Activated CD8-positive, alpha-beta T cell treated with anti-CD3 and anti-CD28 coated beads, Interleukin-2, amount 10 ng/mL, durations not matched to agents 7 days and 5 days (primary cell): ENCODE measurements at places on chromosomes 13 and 19. TPM values are rescaled to one million over a fixed set of nuclear protein-coding genes. Genes with fewer than 3 reads are reported as not detected.

- no peaks in the 10 kb centered on the region for H3K36me3 ChIP-seq
- no peaks in the 10 kb centered on the region for H3K4me1 ChIP-seq
- H3K27ac ChIP-seq, result no peak overlapping the region
- no peaks in the 10 kb centered on the region for H3K27me3 ChIP-seq
- H3K4me3 ChIP-seq, result no peak overlapping the region
Measured at GRCh38 chr13:53137779-53138178, 109.2 kb downstream of the OLFM4 start.

GRCh38 chr13:105936816-105937215, 598.6 kb downstream of the EFNB2 start:
- no peaks in the 10 kb centered on the region for H3K27me3 ChIP-seq
- no peaks in the 10 kb centered on the region for H3K36me3 ChIP-seq
- H3K4me3 ChIP-seq, result no peak overlapping the region
- H3K4me1 ChIP-seq, result no peaks in the 10 kb centered on the region
- H3K27ac ChIP-seq, result no peak overlapping the region
- no peak for DNase-seq

GRCh38 chr19:28324275-28325060, 888.5 kb downstream of the UQCRFS1 start:
- H3K27ac ChIP-seq, result no peak overlapping the region
- H3K4me1 ChIP-seq, result no peaks in the 10 kb centered on the region
- no peak overlapping the region for H3K4me3 ChIP-seq

Gene TIMM13
- total RNA-seq, result 75.1 TPM

Gene OSCAR
- total RNA-seq, result 0.34 TPM

Gene GJB6
- 1.9 TPM for total RNA-seq

Gene ZNF793
- 4.7 TPM for total RNA-seq

Gene C1QTNF9B
- not detected for total RNA-seq
